ENCODE measurements at places on chromosomes 5 and 9. TPM values are rescaled to one million over a fixed set of nuclear protein-coding genes. Genes with fewer than 3 reads are reported as not detected.

TAF11L5 gene
- total RNA-seq, result not detected

BARHL1 gene
- not detected for total RNA-seq

ABO gene
- not detected for total RNA-seq

FBP2 gene
- total RNA-seq, result not detected

PHF24 gene
- total RNA-seq, result not detected

IL3 gene
- not detected for total RNA-seq

EIF4EBP3 gene
- total RNA-seq, result 4.8 TPM

ORM2 gene
- not detected for total RNA-seq

NSG2 gene
- total RNA-seq, result not detected

UGCG gene
- 67.7 TPM for total RNA-seq

PDCD1LG2 gene
- 27.8 TPM for total RNA-seq

C9orf153 gene
- total RNA-seq, result not detected

SLC34A3 gene
- not detected for total RNA-seq

TAS2R1 gene
- not detected for total RNA-seq

SLC36A2 gene
- total RNA-seq, result not detected

KIF12 gene
- 0.80 TPM for total RNA-seq

SLC24A2 gene
- total RNA-seq, result not detected

Data from mammary microvascular endothelial cell (primary cell).